NCI-H1105 (cell line): ENCODE measurements at places on chromosomes 12 and 14.

DNA sequence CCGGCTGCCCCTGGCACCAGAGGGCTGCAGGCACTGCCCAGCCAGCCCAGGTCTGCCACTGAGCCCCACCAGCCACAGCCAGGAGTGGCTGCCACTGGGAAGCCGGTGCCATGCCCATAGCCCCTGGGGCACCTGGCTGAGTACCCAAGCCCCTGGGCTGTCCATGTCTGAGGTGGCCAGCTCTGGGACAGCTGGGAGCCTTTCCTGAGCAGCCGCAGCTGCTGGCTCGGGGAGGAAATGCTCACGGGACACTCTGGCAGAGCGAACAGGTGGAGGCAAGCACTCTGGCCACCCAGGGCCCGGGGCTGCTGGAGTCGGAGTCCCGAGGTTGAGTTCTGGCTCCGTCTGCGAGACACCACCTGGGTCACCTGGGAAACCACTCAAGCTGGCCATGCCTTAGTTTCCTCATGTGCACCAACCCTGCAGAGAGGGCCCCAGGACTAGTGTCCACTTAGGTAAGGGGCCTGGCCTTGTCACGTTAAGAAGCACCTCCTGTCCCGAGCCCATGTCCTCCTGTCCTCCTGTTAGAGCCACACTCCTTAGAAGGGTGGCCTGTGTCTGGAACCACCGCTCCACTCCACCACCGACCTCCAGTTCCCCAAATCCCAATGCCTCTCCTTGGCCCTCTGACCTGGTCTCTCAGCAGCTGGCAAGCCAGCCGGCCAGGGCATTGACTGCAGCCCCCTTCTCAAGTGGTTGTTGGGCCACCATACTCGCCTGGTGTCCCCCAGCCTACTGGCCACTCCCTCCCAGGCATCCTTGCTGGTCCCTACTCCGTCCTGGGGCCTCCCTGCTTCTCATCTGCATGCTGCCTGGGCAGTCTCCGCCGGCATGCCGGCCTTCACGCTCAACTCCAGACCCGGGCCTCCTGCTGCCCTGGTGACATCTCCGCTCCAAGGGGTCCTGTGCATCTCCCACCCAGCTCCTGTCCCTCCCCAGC is 45.3 kb downstream of the BEGAIN start:
- no peak for DNase-seq

DNA sequence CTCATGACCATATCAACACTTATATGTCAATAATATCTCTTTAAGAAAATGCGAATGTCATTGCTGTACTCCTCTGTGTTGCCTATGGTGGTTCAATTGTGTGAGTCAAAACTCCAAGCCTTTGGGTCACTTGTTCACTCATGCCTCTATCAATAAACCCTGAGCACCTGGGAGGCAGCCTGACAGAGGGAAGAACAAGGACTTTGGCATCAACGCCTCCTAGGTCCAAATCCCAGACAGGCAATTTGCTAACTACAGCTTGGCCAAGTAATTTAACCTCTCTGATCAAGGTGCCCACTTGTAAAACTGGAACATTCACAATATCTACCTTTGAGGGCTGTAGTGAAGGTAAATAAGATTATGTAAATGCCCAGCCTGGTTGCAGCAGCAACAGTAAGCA is 137.8 kb downstream of the SAMD4A start:
- DNase-seq, result no peak

DNA sequence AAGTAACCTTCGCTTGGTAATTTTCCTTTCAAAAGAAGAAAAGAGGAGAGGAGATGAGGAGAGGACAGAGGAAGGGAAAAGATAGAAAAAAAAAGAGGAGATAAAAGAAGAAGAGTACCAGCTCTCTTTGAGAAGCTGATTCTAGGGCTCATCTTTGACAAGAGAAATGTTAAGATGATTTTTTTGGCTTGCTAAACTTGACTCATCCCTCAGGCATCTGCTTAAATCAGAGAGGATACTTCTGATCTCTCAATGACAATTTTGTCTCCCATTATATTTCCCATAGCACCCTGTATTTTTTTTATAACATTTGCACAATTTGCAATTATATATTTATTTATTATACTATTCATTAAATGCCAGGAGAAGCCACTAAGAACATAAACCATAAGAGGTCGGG is 17.1 kb downstream of the SYT1 start:
- DNase-seq, result no peak

DNA sequence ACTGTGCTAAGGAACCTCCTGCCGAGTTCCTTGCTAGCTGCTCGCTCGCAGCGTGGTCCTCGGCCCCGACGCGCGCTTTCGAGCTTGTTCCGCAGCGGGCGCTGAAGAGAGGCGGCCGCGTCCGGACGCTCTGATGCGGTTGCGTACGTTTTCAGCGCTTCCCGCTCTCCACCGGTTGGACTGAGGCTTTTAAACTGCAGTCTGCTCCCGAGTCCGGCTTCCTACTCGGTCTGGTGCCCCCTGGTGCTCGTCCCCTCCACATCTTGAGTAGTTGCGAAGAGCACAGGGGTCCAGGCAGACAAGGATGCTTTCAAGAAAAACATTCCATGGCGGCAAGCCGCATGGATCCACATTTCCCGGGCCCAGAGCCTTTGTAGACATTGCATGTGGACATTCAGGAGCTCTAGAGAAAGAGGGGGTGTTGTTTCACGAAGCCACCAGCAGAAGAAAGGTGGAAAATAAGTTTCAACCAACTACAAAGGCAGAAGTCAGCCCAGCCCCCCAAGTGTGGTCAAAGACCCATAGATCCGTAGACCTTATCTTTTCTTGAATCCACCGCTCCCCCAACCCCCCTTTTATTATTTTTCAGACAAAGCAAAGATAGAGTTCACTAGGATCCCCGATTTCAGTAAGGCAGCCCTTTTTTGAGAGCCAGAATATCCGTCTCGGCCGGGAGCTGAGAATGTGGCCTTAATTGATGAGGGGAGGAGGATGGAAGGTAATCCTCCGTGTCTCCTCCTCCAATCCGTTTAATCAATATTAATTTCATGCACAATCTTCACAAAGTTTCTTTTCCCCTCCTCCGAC is 984 bp upstream of the WNK1 start:
- DNase-seq, result peak; percentile 97

DNA sequence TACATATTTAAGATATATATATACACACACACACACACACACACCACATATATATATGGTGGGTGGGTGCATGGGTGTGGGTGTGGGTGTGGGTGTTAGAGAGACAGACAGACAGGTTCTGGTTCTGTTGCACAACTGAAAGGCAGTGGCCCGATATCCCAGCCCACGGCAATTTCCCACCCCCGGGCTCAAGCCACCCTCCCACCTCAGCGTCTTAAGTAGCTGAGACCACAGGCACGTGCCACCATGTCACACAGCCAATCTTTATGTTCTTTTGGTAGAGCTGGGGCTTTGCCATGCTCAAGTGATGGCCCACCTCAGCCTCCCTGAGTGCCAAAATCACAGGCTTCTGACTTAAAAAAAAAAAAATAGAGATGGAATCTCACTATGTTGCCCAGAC is 417.8 kb upstream of the FOXG1 start:
- DNase-seq, result no peak

GRCh38 chr12:96257550-96258103 is 63.5 kb downstream of the ELK3 start:
- DNase-seq, result no peak

DNA sequence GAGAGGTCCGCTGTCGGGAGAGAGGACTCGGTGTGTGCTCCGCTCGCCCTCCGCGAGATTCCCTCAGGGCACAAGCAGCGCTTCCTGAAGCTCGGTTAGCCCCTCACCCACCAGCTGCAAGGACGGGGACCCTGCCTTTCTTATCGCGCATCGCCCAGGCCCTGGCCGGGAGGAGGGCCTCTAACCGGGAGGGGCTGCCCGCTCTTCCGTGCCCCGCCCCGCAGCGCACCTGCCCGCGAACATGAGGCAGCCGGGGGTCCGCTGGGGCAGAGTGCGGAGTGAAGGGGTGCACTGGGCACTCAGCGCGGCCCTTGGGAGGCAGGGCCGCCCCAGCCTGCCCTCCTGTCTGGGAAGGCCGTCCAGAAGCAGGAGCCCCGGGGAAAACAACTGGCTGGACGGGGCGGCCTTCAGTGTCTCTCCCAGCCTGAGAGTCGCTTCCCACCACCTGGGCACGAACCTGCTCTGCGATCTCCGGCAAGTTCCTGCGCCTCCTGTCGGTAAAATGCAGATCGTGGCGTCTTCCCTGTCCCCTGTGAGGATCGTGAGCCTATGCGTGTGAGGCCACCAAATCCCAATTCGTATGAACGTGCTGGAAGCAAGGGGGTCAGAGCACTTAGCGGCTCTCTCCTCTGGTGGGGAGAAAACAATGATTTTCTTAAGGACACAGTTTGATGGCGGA is 28.0 kb upstream of the ADIPOR2 start:
- no peak for DNase-seq

GRCh38 chr14:53226553-53226952 is 73.4 kb upstream of the DDHD1 start:
- no peak for DNase-seq

GRCh38 chr12:26116829-26117715 is 7.8 kb downstream of the BHLHE41 start:
- no peak for DNase-seq

- no peak for DNase-seq
Measured at GRCh38 chr12:89263900-89264299, 88.4 kb downstream of the DUSP6 start.

DNA sequence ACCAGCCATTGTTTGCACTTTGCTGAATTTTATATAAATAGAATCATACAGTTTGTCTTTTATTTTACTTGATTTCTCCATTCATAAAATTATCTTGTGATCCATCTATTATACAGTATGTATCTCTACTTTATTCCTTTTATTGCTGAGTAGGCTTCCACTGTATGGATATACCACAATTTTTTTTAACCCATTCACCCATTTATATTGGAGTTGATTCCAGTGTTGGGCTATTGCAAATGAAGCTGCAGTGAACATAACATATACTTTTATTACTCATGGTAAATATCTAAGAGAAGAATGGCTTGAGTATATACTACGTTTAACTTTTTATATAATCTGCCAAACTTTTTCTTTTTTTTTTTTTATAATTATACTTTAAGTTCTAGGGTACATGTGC is 463.6 kb downstream of the ETNK1 start:
- no peak for DNase-seq

DNA sequence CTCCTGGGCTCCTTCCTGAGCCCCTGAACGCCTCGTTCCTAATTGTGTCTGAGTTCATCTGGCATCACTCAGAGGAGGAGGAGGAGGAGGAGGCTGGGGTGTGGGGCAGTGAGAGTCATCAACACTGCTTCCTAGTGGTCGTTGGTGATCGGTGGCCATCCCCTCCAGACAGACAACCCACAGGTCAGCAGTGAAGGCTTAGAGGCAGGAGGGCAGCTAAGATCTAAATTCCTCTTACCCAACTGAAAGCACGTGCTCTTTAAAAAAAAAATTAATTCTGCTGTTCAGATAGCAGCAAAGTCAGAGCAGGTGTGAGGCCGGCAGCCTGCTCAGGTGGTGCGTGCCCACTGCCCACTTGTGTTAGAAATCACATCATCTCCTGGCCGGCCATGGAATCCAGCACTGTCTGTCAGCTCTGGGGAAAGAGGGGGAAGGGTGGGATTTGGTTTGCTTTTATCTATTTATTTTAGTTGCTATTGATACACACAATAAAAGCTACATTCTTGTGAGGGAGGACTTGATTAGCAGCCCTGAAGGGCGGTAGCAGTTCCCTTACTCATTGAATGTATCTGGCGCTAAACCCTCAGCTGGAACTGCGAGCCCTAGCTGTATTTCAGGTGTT is 46.6 kb downstream of the PPP2R5C start:
- no peak for DNase-seq

GRCh38 chr14:103731916-103732867 is 16.6 kb downstream of the ZFYVE21 start:
- DNase-seq, result no peak

- DNase-seq, result no peak
Measured at GRCh38 chr12:125149160-125150108, 84.2 kb downstream of the AACS start.

DNA sequence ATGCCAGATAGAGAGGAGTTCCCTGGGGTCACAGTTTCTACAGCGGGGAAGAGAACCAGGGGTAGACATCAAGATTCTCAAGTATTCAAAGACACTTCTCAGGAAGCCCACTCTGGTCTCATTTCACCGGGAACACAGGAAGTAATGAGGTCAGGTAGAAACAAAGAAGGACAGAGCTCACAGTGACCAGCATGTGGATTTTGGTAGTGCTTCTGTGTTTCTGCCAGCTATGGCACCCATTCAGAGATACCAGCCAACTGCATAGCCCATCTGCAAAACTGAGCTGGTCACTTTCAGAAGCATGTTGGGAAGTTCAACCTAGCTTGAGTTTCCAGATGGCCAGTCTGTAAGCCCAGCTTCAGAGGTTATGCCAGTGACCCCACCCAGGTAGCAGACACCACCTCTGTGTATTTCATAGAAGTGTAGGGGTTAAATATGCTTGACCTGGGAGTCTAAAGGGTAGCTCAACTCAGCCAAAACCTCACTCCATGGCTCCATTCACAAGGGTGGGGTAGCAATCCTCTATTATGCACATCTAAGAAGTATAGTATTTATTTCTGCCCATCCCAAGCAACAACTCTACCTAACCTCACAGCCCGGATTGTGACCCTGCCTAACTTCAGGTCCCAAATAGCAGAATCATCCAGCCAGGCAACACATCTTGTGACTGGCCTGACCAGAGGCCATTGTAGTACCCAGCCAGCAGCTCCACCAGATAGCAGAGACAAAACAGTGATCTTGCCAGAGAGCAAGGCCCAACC is 33.9 kb downstream of the A2M start:
- DNase-seq, result no peak

- DNase-seq, result no peak
Measured at GRCh38 chr12:1846421-1847405, 26.3 kb downstream of the LRTM2 start.

DNA sequence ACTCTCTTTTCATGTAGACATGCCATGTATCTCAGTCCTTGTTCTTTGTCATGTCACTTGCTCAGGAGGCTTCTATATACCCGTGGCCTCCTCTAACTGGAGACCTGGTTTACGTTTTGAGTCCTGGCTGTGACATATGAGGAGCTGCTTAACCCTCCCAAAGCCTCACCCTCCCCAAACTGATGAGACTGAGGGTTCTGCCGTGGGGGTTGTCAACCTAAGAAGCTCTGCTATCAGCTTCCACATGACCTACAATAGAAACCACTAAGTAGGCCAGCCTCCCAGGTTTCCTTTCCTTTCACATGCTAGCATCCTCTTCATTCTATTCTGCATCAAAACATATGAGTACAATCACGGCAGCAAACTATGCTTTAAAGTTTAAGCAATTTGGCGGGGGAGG is 76.8 kb upstream of the WSCD2 start:
- DNase-seq, result no peak

- DNase-seq, result no peak
Measured at GRCh38 chr14:99816217-99816616, 23.0 kb downstream of the EML1 start.
